ENCODE measurements at places on chromosomes 5 and 9. TPM values are rescaled to one million over a fixed set of nuclear protein-coding genes. Genes with fewer than 3 reads are reported as not detected.

CCIN gene
- total RNA-seq, result not detected

AK8 gene
- 1.9 TPM for total RNA-seq

FUT7 gene
- not detected for total RNA-seq

FOXD4L5 gene
- total RNA-seq, result 0.67 TPM

SCGB3A2 gene
- total RNA-seq, result not detected

DDX31 gene
- 27.0 TPM for total RNA-seq

RASEF gene
- total RNA-seq, result 3.3 TPM

PCDHB9 gene
- total RNA-seq, result 0.08 TPM

SLC34A1 gene
- total RNA-seq, result 0.09 TPM

SPINK13 gene
- not detected for total RNA-seq

PRSS3 gene
- total RNA-seq, result 24.4 TPM

INSL4 gene
- total RNA-seq, result not detected

STKLD1 gene
- total RNA-seq, result 0.67 TPM

UQCRQ gene
- 45.3 TPM for total RNA-seq

ASPN gene
- total RNA-seq, result not detected

QRFP gene
- total RNA-seq, result not detected

PAXX gene
- 6.8 TPM for total RNA-seq

LCN9 gene
- total RNA-seq, result not detected

LRRC26 gene
- not detected for total RNA-seq

GPRIN1 gene
- 4.7 TPM for total RNA-seq
